GM12864 (cell line): ENCODE measurements at places on chromosomes 5 and 9.

DNA sequence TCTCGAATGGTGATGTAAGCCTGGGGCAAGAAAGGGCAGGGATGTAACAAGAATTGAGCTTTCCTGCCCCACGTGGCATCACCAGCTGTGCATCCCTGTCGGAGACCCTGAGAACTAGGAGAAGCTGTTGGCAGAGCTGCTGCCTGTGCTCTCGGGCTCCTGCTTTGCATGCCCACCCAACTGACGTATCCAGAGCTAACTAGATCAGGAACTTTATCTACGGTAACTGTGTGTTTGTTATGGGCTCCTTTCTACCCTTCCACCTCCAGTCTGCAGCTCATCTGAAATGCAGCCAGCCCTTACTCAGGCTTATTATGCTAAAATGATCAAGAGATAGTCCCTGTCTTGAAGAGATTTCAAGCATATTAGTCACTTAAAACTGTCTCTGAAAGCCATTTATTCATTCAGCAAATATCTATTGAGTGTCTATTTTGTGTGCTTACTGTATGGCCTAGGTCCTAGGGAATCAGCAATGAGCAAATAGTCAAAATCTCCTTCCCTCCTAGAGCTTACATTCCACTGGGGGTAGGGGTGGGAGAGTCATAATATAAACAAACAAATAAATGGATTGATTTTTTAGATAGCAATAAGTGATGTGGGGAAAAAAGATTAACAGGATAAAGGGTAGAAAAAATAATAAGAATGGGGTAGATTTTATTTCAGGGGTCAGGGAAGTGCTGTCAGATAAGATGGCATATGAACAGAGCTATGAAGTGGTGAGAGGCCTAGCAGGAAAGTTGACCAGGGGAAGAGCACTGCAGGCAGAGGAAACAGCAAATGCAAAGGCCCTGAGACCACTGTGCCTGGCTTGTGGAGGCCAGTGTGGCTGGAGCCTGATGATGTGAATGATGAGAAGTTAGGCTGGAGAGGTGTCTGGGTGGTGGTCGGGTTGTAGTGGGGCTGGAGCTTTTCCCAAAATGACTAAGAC, 118.2 kb downstream of the GALNT10 start:
- no peak for DNase-seq

GRCh38 chr5:159178978-159179377, 30.4 kb downstream of the RNF145 start:
- DNase-seq = peak; percentile 44

- DNase-seq = no peak
Observed at GRCh38 chr5:168647083-168647482, 67.9 kb upstream of the PANK3 start.

DNA sequence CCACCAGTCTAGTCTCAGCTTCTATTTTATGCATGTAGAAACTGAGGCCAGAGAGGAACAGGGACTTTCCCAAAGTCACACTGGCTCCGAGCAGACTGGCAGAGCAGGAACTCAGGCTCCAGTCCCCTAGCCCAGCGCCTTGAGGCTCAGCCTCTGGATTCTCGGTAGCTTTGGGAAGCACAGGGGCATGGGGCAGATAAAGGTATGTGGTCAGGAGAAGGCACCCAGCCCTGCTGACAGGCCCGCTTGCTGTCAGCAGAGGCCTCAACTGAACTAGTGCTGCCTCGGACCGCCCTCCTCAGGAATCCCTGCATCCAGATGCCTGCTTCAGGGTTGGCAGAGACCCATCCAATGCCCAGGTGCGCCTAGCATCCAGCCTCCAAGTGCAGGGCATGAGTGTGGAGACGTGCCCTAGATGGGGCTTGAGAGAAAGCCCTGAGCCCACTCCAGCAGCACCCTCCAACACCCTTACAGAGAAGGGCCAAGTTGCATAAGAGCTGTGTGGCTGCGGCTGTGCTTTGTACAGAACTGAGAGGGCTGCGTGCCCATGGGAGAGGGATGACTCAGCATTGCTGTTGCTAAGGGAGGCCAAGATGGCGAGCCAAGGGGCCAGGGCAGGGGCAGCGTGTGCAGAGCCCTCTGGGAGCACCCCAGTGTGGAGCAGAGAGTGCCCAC, 168.6 kb downstream of the MACROH2A1 start:
- DNase-seq = no peak

GRCh38 chr5:178238711-178239592, 6.3 kb upstream of the PHYKPL start:
- no peak for DNase-seq

DNA sequence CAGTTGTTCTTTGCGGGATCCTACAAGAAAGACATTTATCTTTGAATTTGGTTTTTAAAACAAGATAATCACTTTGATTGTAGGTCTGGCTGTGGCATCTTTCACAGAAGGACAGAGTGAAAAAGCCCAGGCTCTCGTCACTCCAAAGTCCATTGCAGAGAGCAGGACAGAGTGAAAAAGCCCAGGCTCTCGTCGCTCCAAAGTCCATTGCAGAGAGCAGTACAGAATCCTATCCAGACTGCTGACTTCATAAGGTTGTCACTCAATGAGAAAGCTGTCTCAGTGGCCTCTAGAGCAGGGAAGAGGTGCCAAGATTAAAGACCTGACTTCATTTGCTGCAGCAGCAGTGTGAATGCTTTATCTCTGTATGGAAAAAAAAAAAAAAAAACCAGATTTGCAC, 16.3 kb upstream of the GPX8 start:
- no peak for DNase-seq

- DNase-seq = no peak
Observed at GRCh38 chr9:89026876-89027275, 35.6 kb downstream of the S1PR3 start.

DNA sequence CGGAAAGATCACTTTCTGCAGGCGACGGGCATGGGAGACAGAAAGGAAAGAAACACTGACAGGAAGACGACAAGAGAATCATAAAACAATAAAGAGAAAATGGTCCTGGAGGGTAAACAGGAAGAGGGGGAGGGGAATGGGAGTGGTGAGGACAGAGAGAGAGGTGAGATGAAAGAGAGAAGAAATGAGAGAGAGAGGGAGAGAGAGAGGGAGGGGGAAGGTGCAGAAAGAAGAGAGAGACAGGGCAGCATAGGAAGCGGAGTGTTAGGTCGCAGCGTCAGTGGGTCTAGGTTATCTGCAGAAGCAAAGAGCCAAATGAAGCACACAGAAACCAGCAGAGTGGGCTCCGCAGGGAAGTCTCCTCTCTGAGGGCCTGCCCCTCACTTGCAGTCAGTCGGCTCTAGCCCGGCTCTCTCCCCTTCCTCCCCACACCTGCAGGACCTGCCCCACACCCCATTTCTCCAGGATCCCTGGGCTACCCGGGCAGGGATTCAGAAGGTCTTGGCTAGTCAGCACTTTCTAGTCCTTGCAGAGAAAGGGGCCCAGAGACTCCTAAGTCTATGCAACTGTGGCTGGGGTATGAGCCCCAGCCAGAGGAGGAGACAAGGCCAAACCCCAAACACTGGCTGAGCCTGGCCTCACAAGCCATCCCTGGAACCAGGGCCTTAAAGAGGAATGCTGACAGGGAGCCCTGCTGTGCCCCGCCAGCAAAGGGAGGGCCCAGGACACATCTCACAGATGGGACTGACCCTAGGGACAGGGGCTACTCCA, 29.7 kb upstream of the MEIKIN start:
- DNase-seq = no peak

GRCh38 chr5:168654211-168654721, 75.1 kb upstream of the PANK3 start:
- no peak for DNase-seq
